ENCODE measurements at places on chromosomes 6 and 20.
A peak's percentile ranks its signal among the peaks of the same experiment; 100 is the strongest.

- DNase-seq, result no peak
Observed at GRCh38 chr20:44182135-44182765, 4.7 kb downstream of the JPH2 start.

GRCh38 chr6:16876201-16876600, 114.9 kb upstream of the ATXN1 start:
- DNase-seq, result no peak

GRCh38 chr6:74578339-74578738, 627.5 kb downstream of the COL12A1 start:
- DNase-seq, result no peak

DNA sequence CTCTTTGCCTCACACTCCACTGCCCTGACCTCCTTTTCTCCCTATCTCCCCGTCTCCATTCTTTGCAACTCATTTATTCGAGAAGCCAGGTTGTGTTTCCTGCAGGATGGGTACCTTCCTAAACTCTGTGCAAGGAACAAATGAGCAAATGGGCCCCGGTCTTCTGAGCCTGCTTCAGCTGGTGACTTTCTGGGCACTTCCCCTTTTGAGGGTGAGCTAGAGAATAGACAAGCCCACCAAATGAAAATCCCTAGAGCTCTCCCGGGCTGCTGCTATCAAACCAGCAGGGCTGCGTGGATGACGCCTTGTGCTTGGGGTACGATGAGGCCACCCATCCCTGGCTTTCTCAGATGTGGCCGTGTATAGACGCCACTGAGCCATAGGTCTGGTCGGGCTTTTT, 91.0 kb upstream of the FOXA2 start:
- no peak for DNase-seq

- DNase-seq, result peak; percentile 47
Observed at GRCh38 chr6:148530394-148530953, 187.8 kb downstream of the SASH1 start.

- no peak for DNase-seq
Observed at GRCh38 chr20:23488996-23489395, 1.9 kb upstream of the CST8 start.

DNA sequence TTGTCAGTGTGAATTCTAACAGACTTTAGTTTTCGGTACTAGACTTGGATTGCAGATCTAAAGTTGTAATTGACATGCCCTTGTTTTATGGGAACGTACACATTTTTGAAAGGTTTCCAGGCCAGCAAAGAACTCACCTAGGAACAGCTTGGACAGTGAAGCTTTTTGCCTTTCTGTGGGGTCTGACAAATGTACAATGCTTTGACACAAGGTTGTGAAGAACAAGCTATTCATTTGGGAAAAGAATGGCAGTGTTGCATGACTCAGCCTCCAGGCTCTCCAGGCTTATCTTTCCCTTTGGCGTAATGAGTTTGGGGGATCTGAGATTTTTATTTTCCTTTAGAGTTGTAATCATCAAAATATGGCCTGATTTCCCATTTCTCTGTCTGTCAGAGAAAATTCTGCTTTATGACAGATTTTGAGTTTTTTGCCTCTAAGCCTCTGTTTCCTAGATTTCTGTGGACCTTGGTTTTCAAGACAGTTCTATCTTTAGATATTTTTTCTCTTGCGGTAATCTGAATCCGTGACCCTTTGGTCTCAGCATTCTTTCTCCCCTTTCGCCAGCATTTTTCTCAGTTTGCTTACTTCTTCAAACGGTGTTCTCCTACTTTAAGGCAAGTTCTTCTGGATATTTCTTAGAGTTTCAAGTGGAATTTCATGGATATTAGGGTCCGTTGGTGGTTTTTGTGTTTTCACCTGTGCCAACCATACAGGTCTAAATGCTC, 221.0 kb downstream of the ADGB start:
- DNase-seq, result no peak

DNA sequence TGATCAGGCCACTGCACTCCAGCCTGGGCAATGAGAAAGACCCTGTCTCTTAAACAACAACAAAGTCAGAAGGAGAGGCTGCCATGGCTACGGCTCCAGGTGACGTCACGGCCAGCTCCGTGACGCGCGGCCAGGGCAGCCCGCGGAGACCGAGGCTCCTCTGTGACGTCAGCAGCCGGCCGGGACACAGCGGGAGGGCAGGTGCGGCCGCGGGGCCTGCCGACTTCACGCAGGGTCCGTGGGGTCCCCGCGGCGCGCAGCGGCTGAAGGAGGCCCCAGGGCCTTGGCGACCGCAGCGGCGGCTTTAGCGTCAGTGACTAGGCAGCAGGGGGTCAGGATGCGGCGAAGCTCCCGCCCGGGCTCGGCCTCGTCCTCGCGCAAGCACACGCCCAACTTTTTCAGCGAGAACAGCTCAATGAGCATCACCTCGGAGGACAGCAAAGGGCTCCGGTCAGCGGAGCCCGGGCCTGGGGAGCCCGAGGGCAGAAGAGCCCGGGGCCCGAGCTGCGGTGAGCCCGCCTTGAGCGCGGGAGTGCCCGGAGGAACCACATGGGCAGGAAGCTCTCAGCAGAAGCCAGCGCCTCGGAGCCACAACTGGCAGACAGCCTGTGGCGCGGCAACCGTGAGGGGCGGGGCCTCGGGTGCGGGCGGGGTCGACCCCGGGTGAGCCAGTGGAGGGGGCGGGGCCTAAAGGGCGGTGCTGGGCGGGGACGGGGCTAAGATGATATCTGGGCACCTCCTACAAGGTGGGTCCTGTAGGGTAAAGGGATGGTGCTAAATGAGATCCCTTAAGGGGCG, at the start of gene SPAG4:
Gene SPAG4 (plus strand): TSS at position 163 of the 798 bp plus-strand sequence. CDS start 175 bp downstream, at position 338.
- DNase-seq, result peak; percentile 100

- DNase-seq, result no peak
Observed at GRCh38 chr6:12645941-12646340, 70.6 kb upstream of the PHACTR1 start.

DNA sequence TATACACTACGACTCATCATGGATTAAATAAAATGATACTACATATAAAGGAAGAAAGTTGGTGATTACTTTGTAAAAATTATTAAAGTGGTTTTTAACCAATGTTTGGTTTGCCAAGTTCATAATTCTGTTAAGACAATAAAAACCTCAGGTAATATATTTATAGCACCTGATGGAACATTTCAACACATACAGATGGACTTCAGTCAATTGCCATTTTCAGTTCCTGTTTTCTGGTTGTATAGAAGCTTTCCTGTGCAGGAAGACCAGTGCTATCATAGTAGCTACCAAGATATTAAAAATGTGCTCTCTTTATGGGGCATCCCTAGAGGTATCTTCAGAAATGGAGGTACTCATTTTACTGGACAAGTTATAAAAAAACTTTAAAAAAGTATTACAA, 1686.4 kb downstream of the GRIK2 start:
- no peak for DNase-seq

DNA sequence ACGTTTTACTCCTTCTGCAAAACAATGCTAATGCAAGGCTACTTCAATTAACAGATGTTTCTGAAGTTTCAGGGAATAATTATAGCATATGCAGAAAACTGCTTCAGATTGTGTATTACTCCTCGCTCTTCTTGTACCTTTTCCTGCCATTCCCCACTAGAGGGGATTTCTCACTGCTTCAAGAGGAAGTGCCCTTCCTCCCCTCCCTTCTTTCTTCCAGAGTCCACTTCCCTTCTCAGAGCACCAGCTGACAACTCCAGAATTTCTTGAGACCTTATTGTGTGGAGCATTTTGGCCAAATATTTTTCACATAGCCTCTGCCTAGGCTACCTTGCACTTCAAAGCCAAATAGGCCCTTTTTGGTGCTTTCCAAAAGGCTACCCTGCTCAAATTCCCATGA, 12.7 kb upstream of the MCUR1 start:
- no peak for DNase-seq

DNA sequence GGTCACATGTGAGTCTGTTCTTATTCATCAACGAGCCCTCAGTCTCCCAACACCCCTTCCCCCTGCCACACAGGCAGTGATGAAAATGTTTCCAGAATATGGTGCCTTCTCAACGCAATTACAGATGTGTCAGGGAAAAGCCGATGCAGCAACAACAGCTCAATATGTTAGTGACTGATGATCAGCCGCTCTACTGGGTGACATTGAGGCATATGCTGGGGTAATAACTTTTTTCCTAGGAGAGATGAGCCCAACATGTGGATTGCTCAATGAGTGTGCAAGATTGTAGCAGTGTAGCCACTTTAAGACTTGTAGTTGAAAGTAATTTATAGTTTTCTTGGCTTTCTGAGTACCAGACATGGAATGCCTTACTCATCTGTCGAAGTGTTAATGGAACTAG, 49.4 kb downstream of the DTD1 start:
- no peak for DNase-seq

- DNase-seq, result no peak
Observed at GRCh38 chr6:157196391-157196790, 126.9 kb downstream of the TMEM242 start.

GRCh38 chr6:45812922-45813321, 202.7 kb downstream of the CLIC5 start:
- no peak for DNase-seq

GRCh38 chr6:160174681-160175080, 53.1 kb downstream of the SLC22A1 start:
- no peak for DNase-seq

All from inflammatory macrophage treated with lipopolysaccharide for 1 hour (primary cell).